ENCODE measurements at places on chromosomes 2 and 18. TPM values are rescaled to one million over a fixed set of nuclear protein-coding genes. Genes with fewer than 3 reads are reported as not detected.

GRCh38 chr18:36769611-36770314, 59.0 kb downstream of the TPGS2 start:
- DNase-seq = no peak

- DNase-seq = no peak
These were observed 29.0 kb upstream of the SLC35F6 start for GRCh38 chr2:26735097-26735496.

GRCh38 chr2:105917688-105918087, 173.0 kb downstream of the NCK2 start:
- DNase-seq = no peak

DNA sequence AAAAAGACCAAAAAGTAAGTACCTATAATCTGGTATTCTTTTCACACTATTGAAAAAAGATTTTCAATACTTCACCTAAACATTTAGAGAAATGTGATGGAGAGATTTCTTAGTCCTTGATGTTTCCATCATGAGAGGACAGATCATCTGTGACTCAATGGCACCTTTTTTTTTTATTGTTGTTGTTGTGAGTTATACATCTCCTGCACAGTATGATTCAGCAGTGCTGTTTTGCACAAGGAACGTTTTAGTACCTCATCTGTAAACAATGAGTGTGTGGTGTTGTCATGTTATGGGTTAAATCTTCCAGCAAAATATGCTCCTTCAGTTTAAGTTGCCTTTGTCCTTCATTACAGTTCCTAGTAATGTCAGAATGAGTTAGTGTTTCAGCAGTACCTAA, 2.2 kb downstream of the KIAA1328 start:
- no peak for DNase-seq

GRCh38 chr2:3023531-3023930, 354.1 kb downstream of the EIPR1 start:
- DNase-seq = peak; percentile 58

DNA sequence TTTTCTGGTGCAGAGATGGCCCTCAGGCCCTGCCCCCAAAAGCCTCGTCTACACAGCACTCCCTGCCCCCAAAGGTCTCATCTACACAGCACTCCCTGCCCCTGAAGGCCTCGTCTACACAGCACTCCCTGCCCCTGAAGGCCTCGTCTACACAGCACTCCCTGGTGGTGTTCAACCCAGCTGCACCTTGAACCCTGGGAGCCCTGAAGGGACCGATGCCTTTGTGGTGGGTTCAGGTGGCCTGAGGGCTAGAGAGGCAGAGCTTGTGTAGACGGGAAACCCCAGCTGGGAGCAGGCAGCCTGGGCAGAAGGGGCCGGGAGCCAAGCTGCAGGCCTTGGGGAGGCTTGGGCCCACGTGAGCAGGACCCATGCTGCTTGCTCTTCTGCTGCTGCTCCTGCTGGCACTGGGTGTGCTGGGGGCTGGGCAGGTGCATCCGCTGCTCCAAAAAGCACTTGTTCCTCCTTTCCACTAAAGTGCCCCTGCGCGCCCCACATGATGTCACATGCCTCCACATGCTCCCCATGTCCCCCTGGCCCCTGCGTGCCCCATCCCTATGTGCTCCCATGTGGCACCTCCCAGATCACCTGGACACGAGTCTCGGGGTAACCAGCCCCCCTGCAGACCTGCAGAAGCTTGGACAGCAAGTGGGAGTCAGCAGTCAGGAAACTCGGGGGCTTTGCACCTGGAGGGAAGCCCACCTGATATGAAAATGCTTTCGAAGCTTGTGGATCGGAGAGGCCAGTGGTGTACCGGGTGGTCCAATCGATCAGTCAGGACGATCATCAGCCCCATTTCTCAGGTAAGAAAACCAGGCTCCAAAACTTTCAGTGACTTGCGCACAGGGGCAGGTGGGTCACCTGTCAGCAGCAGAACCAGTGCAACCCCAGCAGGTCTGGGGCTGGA, 94.9 kb upstream of the CTDP1 start:
- DNase-seq = no peak

Gene INPP5D
- 33.4 TPM for total RNA-seq

DNA sequence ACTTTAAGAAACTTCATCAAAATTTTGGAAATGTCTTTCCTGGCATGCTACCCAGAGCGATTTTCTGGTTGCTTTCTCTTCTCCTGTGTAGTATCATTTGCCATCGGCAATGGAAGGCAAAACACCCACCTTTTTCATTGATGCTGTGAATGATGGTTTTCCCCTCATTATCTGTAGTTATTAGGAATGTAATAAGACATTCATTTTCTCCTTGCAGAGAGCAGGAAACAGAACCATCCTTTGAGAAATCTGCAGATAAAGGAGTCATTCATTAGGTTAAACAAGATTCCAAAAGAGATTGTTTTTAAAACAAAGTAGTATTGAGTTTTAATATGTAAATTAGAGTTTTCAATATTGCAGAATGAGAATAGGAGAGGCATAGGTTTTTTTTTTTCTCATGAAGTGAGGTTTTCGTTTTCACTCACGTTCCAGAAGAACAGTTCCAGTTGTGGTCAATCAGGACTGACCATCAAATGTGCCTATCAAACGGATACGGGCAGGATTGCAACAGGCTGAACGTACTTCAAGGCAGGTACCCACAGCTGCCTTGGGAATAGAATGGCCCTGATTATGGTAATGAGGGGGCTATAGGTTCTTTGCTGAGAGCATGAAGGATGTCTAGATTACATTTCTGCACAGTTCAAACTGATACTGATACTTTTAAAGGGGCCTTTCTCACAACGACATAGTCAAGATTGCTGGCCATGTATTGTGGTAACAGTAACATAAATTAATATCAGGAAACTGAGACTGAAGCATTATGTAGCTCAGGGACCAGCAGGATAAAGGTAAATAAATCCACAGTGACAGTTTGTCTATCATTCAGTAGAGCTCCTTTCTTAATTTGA, 49.8 kb upstream of the PLA2R1 start:
- DNase-seq = no peak

GRCh38 chr2:72439892-72440291, 292.2 kb upstream of the CYP26B1 start:
- DNase-seq = no peak

DNA sequence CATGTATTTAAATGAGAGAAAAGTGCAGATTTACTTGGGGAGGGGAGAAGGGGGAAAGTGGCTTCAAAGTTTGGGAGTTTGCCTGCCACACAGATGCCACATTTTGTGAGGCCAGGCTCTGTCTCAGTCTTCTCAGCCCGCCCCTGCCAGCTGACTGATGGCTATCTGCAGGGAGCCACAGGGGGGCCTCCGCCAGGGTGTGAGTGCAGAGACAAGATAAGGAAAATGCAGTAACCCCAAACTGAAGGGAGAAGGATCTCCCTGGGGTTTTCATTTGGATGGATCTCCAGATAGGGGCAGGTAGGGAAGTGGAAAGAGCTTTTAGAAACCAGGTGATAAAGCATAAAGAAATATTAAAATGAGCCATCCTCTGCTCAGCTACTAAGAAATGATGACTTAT, 128.8 kb downstream of the ZNF521 start:
- no peak for DNase-seq

DNA sequence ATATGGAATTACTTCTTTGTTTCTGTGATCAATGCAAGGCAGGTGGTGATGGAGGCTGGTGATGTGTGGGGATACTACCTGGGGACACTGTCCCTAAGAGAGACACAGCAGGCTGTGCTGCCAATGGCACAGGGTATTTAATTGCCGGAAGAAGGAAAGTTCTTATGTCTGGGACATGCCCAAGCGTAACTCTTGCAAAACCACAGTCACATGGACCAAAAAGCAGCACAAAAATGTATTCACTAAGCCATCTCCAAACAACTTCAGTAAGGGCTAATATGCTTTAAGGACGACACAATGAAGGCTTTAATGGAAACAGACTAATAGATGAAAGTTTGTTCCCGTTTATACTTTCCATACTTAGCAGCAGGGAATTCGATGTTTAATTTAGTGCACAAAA, 49.7 kb upstream of the AP1S3 start:
- no peak for DNase-seq

DNA sequence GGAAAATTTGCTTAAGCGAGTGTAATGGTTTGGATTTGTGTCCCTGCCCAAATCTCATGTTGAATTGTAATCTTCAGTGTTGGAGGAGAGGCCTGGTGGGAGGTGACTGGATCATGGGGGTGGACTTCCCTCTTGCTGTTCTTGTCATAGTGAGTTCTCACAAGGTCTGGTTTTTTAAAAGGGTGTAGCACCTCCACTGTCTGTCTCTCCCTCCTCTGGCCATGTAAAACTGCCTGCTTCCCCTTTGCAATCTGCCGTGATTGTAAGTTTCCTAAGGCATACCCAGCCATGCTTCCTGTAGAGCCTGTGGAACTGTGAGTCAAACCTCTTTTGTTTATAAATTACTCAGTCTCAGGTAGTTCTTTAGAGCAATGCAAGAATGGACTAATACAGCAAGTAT, 6.6 kb downstream of the YIPF4 start:
- DNase-seq = no peak

Gene ACKR3
- 55.5 TPM for total RNA-seq

Gene NT5DC4
- total RNA-seq = not detected

- no peak for DNase-seq
These were observed 14.6 kb downstream of the ZEB2 start for GRCh38 chr2:144505245-144505831.

Gene HS1BP3
- total RNA-seq = 23.1 TPM

- DNase-seq = no peak
These were observed 16.0 kb downstream of the CTIF start for GRCh38 chr18:48554610-48555400.

Gene SERPINB11
- 8.6 TPM for total RNA-seq

DNA sequence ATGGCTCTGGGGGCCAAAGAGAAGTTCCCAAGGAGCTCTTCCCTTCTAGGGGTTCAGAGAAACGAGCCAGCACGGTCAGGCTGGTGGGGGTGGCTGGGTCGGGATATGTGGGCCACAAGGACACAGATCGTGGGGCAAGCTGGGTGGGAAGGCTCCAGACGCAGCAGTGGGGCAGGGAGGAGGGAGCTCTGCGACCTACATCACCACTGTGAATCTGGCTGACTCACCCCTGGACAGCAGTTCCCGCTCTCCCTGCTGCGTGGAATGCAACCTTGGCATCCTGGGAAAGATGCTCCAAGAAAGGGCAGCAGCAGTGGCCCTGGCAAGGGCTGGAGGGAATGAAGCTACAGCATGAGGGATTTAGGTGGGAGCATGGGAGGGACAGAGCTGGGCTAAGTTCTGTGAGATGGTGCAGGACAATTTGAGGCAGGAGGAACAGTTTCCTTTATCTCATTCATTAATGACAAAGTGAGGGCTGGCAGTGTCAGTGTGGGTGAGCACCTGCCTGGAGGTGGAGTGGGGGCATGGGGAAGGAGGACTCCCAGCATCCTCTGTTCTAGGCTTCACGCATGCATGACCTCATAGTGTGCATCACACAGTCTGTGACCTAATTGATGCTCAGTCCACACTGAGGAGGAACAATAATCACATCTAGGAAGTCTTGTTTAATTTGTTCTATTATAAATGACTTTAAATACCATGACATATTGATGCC, 25.0 kb downstream of the CELF4 start:
- no peak for DNase-seq

DNA sequence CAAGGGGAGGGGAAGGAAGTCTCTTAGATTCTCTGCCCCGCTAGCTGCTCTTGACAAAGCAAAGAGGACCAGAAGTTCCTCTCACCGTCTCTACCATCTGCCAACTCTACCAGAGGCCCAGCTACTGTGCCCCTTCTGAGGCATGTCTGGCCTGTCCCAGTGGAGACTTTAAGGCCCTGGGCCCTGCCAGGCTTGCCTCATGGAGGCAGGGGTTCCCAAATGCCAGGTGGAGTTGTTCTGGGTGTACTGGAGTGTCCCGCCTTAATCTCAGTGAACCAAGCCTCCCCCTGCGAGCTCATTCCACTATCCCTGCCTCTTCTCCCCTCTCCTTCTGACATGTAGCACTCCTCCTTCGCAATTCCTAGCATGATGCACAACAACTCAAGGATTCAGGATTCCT, 2.2 kb downstream of the HOXD12 start:
- DNase-seq = no peak

DNA sequence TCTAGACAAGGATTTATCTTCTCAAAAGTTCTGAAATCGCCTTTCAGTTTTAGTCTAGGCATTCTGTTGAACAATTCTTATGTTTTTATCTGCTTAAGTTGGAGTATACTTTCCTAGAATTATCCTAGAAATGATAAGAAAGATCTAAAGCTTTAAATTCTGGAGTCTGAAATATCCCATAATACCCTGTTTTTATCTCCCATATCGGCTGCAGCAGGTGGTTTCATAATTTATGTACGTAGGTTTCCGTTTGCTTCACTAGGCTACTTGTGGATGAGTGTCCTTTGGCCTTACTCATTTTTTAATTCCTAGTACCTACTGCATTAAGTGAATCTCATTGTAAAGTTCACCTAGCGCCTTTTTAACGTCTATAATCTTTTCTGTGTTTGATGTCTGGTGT, 58.5 kb upstream of the MGAT5 start:
- no peak for DNase-seq

- DNase-seq = no peak
These were observed 57.3 kb downstream of the RHOB start for GRCh38 chr2:20504174-20504573.

- DNase-seq = no peak
These were observed 449.4 kb upstream of the SLC14A2 start for GRCh38 chr18:45165871-45166270.

GRCh38 chr2:8337321-8337720, 344.5 kb upstream of the ID2 start:
- DNase-seq = no peak

- DNase-seq = peak; percentile 16
These were observed 53.7 kb downstream of the SLC4A3 start for GRCh38 chr2:219680958-219681693.

Gene CNRIP1
- total RNA-seq = 43.2 TPM

GRCh38 chr18:906416-907114, 1.9 kb downstream of the ADCYAP1 start:
- DNase-seq = no peak

Gene GAREM2
- total RNA-seq = 4.4 TPM

- DNase-seq = no peak
These were observed 97.3 kb downstream of the CD8B2 start for GRCh38 chr2:106584304-106584954.

- no peak for DNase-seq
These were observed 53.0 kb downstream of the EPHA4 start for GRCh38 chr2:221518935-221519625.

- no peak for DNase-seq
These were observed 372.6 kb upstream of the NT5C1B start for GRCh38 chr2:18961991-18962421.
